Activated CD4-positive, alpha-beta T cell treated with anti-CD3 and anti-CD28 coated beads for 1 hour (primary cell): ENCODE measurements at places on chromosomes 7 and 10.

GRCh38 chr7:141291541-141291940, 217.7 kb downstream of the TMEM178B start:
- DNase-seq, result no peak

DNA sequence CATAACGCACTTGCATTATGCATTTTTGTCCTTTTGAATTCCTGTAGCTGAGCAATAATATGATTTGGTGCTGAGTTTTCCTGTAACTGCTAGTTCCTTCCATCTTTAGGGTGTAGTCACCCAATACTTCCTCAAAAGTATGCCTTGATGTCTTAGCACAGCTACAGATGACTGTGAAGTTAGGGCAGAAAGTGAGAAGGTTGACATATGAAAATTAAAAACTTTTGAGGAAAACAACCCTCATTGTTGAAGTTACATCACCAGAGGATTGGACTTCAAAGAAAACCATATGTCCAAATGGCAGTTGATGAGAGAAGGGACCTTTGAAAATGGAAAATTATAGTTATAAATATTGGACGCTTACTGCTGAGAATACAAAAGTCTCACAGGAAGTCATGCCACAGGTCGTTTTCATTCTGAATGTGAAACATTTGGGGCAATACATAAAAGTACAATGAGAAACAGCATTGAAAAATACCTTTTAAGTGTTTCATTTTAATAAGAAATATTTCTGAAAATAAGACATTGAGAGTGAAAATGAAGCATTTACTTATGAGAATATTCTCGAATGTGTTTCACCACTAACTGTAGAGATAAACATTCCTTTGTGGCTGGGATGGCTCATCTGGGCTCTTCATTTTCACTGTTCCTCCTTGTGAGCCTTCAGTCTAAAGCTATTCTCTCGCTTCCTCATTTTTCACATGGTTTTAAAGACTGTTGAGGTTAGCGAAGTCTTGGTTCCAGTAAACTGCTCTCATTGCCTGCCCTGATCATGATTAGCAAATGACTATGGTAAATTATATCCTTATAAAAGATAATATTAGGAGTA, 61.4 kb upstream of the NME8 start:
- no peak for DNase-seq

- no peak for DNase-seq
Measured at GRCh38 chr7:44985900-44986217, 7.0 kb upstream of the MYO1G start.

- DNase-seq, result no peak
Measured at GRCh38 chr7:14842523-14842922, 60.0 kb downstream of the DGKB start.

DNA sequence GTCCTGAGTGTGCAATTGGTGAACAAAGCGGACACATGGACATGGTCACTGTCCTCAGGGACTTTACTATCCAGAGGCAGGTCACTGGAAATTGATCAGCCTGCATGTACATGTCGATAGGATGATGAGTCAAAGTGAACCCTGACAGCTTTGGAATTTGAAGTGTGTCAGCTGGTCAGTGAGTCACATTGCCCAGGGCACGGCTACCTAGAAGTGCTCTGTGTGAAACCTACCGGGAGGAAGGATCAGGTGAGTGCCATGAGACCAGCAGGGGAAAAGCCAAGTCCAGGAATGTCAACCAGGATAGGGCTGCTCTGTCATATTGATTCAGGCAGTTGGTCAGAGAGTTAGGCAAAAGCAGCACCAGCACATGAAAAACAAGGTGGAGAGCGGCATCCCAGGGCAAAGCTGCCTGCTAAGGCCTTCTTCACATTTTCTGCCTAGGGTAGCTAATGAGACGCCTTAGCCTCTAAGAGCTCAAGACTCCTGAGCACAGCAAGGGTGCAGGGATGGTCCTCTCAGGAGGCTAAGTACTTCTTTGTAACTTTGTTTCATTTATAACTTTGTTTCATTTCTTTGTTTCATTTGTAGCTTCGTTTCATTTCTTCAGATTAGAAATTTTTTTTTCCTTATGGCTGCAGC, 19.4 kb upstream of the PDCD4 start:
- DNase-seq, result no peak

- DNase-seq, result no peak
Measured at GRCh38 chr7:42385912-42386311, 148.9 kb upstream of the GLI3 start.

GRCh38 chr10:112239347-112239746, 43.9 kb upstream of the TECTB start:
- no peak for DNase-seq

DNA sequence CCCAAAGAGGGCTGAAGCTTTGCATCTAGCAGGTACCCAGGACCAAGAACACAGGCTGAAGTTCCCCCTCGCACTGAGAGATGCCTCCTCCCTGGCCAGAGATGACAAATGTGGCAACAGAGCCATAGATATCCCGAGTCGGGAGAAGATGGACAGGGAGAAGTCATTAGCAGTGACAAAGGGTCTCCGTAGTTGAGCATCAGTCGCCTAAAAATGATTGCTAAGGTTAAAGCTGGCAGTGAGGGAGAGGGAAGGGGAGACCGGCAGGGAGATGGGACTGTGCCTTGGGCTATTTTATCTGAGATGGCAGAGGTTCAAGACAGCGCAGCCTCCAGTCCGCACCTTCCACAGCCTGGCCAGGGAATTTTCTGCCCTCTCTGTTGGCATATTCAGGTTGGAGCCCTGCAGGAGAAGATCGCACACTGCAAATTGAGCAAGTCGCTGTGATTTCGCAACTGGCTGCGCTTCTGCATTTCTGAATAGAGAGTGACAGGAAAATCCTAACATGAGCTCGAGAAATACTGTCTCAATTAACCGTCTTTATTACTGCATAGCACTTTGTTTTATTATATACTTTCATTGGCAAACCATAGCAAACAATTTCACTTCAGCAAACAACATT, 238.9 kb upstream of the GPR26 start:
- no peak for DNase-seq

GRCh38 chr7:33185786-33186185, 56.4 kb downstream of the BBS9 start:
- no peak for DNase-seq

GRCh38 chr7:411677-412312, 107.9 kb downstream of the PDGFA start:
- no peak for DNase-seq

- DNase-seq, result no peak
Measured at GRCh38 chr10:57675125-57675524, 592.6 kb downstream of the IPMK start.

DNA sequence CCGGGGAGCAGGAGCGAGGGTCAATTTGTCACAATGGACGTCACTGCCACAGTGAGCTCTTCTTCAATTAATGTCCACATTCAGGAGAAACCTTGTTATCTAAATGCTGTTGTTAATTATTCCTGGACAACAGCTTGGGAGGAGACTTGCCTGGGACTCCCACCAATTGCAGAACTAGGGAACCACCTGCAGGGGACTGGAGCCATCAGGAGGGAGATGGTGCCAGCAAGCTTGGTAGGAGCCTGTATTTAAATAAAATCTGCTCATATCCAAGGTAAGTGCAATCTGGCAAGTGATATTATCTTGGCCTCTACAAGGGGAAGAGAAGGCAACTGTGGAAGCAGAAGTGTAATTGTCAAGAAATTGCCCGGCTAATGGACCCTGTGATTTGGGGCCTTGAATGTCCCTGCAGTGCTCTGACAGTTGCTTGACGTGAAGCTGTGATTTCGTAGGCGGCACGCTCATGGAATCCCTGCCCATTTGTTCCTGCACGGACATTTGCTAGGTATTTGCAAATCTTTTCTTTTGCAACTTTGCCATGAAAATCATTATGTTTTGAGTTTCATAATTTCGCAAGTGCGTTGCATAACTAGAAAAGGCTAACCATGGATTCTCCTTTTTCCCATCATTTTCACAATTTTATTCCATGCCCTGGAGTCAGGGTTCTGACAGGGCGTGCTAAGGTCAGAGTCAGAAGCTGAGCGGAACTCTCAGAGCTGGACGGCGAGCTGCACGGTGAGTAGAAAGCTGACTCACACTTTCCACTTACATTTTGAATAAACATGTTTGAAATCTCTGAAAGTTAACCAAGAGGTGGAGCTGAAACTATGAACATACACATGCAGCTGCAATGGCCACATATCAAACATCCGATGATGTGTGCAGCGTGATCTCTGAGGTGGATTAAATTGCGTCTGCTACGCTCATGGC, 84.9 kb upstream of the TCERG1L start:
- no peak for DNase-seq

GRCh38 chr10:92688927-92689662, 660 bp upstream of the HHEX start:
- no peak for DNase-seq

GRCh38 chr7:32299133-32299702, 191.0 kb downstream of the LSM5 start:
- no peak for DNase-seq

DNA sequence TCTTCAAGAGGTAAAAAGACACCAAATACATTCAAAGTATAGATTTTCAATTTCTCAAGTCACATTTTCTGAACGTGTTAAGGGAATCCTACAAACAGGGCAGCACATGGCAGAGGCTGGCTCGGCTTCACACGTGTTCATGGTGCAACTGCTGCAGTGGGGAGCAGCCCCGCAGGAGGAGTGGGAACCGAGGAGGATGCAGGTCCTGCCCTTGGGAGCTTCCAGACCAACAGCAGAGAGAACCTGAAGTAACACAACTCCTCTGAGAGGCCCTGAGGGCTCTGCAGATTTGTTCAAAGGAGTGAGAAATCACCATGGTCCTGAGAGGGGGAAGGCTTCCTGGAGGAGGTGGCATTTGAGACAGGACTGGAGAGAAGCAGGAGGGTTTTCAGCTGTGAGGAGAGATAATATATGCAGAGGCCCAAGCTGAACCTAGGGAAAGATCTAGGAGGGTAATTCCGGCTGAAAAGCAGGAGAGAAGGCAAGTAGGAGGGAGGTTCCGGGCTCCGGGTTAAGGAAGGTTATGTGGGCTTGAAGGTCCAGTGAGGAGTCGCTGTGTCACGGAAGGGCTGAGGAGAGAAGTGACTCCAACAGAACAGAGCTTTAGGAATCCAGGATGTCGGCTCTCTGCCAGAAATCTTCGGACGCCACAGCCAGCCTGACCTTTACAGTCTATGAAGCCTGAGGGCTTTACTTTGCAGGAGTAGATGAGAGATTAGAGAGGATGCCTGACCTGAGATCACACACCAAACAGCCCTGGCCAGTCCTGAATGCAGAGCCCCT, 77.5 kb downstream of the GPR26 start:
- no peak for DNase-seq

- DNase-seq, result no peak
Measured at GRCh38 chr10:30413996-30414576, 19.9 kb upstream of the MAP3K8 start.
